DMS79 treated with DMSO at 0.1 percent for 48 hours (cell line): ENCODE measurements at places on chromosomes 4 and X.

GRCh38 chr4:172982151-172982590 is 186.4 kb upstream of the GALNT7 start:
- DNase-seq = peak; percentile 36

DNA sequence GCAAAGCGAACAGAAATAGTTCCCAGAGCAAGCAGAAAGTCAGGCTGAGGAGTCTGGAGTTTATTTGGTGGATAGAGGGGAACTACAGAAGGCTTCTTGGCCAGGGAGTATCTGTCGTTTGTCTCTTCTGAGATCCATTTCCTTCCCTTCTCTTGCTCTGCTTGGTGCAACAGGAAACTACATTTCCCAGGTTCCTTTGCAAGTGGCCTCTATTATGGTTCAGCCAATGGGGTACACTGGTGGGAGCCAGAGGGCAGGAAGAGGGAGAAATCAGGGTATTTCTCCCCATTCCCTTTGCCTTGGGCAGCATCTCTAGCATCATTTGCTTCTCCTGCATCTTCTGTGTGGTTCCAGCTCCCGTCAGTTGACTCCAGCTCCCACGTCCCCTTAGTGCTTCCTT is 142.1 kb downstream of the BCOR start:
- DNase-seq = no peak

DNA sequence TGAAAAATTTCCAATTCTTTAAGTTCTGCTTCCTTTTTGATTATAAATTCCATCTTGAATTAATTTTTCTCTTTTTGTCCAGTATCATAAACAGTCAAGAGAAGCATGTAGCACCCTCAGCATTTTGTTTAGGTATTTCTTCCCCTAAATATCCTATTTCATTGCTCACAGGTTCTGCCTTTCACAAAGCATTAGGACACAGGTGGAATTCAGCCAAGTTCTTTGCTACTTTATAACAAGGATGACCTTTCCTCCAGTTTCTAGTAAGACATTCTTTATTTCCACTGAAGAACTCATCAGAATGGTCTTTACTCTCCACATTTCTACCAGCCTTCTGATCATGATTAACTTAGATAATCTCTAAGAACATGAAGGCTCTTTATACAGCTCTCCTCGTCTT is 7.4 kb downstream of the SLC9B1 start:
- no peak for DNase-seq

GRCh38 chr4:153413842-153414241 is 52.3 kb upstream of the TMEM131L start:
- DNase-seq = no peak

GRCh38 chr4:105348719-105349118 is 125.1 kb downstream of the PPA2 start:
- DNase-seq = no peak

DNA sequence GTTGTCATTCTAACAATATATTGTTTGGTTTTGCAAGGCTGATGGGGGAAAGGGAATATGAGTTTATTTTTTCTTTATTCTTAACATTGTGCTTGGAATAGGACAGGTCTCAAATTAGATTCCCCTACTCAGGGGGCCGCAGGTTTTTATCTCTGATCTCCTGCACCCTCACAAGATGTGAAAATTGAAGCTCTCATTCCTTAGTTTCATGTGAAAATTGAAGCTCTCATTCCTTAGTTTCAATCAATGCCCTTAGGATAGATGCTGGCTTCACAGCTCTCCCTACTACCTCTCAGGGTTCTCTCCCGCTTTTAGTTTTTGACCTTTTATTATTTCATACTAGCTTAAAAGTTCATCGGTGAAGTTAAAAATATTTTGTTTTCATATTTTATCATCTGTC is 12.0 kb downstream of the NEIL3 start:
- DNase-seq = no peak

GRCh38 chr4:7183161-7183560 is 9.2 kb upstream of the SORCS2 start:
- no peak for DNase-seq
